ENCODE measurements at places on chromosomes 6 and 20.

GRCh38 chr6:132122871-132123270 lies 171.7 kb upstream of the CCN2 start:
- DNase-seq = no peak

DNA sequence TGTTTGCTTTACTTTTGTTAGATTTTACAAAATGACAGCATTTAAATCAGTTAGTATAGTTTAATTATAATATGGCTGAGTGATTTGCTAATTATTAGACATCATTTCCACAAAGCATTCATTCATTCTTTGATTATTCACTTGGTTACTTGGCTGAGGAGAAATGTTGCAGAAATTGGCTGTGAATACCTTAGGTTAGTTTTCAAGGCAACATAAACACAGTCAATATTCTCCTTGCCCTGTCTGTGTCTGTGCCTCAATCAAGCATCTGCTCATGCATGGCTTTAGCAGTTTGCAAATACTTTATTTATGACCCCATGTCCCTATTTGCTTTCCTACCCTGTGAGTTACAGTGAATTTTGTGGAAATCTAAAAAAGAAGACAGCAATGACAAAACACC lies 718.3 kb downstream of the EPM2A start:
- DNase-seq = no peak

DNA sequence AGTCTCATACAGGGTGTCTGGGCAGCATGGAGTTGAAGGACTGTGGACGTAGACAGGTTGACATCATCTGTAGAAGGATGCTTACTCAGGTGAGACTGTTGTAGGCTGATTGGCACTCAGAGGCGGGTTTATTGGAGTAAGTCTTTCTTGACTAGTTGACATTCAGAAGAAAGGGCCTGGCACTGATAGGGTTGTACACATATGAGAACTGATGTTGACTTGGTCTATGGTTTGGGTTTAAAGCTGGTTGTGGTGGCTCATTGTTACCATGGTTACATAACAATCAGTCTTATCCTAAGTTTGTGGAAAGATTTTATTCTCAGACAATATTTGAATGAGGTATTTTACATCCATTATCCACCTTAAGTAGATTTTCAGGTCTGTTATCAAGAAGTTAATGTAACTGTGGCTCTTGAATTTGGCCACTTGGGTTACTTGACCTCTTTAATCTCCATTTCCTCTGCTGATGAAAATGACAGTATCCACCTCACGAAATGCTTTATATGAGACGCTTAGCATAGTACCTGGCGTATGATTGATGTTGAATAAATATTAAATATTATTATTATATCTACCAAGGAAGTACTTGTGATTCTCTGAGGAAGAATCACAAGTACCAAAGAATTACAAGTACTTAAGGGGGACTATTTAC lies 109.3 kb downstream of the DNAH8 start:
- no peak for DNase-seq

DNA sequence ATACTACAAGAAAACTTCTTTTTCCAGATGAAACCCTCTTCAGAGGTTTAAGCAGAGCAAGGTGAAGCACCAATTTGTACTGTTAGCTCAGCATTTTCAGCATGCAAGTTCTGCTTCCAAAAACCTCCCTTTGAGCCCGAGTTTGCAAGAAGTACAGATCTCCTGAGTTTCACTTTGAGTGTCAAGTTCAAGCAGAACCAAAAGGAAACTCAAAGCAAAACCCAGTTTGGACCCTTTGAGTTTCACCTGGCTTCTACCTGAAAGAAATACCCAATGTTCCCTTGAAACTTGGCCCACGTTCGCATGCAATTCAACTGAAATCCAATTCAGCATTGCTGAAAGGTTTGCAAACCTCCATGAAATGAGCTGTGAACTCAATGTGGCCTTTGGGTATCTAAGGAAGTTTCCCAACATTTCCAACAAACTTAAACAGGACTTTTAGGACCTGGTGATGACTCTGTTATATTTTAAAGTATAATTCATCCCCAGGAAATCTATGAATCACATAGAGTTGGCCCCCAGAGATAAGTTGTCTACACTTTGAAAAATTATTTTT lies 62.9 kb upstream of the HBS1L start:
- DNase-seq = no peak

GRCh38 chr20:33689973-33690372 lies 3.8 kb upstream of the E2F1 start:
- DNase-seq = no peak

- DNase-seq = no peak
Measured at GRCh38 chr20:63381781-63382431, 20.8 kb upstream of the CHRNA4 start.

GRCh38 chr20:6515261-6515660 lies 252.2 kb upstream of the BMP2 start:
- no peak for DNase-seq

DNA sequence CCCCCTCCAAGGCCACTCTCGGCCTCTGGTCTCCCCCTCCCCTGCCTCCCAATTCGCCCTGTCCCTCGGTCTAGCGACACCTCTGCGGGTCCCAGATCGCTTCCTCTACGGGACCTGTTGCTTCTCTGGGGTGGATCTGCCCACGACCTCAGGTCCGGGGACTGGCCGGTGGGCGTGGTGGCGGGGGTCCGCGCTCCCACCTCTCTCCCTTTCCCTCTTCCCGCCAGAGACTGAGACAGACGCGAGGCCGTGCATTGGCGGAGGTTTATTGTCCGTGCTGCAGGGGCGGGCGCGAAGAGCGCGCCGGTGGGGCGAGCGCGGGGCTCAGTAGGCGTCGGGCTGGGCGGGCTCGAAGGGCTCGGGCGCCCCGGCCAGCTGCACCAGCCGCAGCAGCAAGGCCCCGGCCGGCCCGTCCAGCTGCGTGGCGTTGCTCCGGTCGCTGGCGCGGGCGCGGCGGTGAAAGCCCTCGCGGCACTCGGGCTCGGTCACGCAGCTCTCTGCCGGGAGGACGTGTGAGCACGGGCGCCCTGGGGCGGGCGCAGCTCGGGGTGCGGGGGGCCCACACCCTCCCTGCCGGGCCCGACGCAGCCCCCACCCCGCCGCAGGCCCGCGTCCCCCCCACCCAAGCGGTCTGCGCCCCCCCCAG lies 2.1 kb downstream of the AVP start:
- DNase-seq = no peak

DNA sequence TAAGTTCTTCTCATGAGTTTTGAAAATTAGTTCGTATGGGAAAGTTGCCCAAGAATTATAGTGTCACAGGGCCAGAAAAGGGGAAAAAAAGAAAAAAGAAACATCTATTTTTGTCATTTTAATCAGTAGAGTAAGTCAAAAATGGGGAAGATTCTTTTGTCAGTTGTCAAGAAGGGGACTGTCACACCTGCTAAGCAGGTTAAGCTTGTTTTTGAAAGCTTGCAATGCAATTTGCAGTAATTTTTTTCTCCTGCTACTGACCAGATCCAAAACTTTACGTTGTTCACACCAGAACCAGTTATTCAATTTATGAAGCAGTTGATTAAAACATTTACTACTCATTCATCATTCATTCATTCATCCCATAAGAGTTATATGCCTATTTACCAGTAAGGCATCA lies 171.4 kb downstream of the SOX4 start:
- no peak for DNase-seq

DNA sequence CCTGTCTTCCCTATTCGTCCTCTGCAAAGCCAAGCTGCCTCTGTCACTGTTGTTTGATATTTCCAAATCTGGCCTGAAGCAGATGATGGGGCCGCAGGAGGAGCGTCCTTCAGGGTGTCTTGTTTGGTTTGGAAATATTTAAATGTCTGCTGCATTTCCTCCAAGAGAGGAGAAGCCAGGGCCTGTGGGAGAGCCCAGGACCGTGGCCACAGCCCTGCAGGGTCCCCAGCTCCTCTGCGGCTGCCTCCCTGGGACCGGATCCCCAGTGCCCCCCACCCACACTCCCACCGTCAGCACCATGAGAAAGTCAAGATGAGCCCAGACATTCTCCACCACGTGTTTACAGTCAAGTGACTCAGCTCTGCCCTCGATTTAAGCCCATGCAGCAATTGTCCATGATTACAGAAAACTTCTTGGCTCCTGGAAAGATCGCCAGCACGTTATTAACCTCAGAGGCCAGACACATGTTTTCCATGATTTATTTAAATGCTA lies 18.2 kb downstream of the FOXF2 start:
- DNase-seq = no peak

Measured in NCI-H1930 (cell line).